ENCODE measurements at places on chromosomes 2 and 18.
A peak's percentile ranks its signal among the peaks of the same experiment; 100 is the strongest.

DNA sequence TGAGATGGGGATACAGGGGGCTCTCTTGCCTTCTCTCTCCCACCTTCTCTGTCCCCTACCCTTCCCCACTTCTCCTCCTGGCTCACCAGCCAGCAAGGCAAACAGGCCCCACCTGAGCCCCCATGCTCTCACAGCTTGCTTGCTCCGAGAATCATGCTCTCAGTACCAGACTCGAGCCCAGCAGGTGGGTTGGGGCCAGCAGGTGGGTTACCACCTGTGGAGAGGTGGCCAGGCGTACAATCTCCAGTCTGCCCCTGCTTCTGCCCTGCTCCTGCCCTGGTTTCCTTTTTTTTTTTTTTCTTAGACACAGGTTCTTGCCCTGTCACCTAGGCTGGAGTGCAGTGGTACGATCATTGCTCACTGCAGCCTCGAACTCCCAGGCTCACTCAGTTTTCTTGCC is 214.5 kb downstream of the SH3RF3 start:
- no peak for DNase-seq

- peak; percentile 39 for DNase-seq
These were observed 48.8 kb downstream of the MAP3K20 start for GRCh38 chr2:173124441-173124840.

DNA sequence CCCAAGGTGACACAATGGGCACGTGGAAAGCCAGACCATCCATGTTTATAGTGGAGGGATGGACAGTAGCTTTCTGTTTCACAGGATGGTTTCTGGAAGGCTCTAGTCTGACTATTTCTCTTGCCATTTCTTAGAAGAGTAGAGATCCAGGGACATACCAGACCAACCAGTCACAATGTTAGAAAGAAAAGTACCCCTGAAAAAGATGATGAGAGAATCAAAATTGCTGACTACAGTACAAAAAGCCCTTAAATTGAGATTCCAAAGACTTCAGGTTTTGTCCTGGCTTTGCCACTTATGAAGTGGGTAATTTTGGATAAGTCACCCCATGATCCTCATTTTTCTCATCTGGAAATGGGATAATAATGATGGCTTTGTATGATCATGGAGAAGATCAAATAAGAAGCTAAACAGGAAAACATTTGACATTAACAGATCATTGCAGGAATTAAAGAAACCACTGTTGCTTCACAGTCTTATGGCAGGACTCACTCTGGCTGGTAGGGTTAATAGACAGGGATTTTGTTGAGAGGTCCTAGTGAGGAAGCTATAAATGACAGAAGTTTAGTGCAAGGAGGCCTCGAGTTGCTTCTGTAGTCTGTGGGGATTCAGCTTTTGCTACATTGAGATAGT is 386.0 kb downstream of the IRS1 start:
- DNase-seq, result no peak

GRCh38 chr2:236761358-236761757 is 191.7 kb downstream of the ACKR3 start:
- no peak for DNase-seq

GRCh38 chr18:66635342-66635741 is 31.5 kb upstream of the CDH19 start:
- no peak for DNase-seq

GRCh38 chr2:172232708-172233396 is 130.2 kb upstream of the DLX2 start:
- DNase-seq, result no peak

DNA sequence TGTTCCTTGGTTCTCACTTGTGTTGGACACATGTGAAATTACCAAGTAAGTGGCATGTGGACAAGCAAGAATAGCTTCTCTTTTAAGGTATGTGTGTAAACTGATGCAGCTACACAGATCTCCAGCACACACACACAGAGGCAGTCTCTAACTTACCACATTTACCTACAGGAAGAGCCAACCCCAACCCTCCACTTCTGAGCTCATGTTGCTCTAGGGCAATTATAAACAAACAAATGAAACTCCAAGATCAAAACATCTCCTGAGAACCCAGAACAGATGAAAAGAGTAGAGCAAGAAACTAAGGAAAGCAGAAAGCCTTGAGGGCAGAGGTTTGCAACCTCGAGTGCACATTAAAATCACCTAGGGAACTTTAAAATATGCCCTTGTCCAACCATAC is 16.0 kb upstream of the TMEM37 start:
- DNase-seq, result no peak

GRCh38 chr18:33135951-33136660 is 304.4 kb downstream of the CCDC178 start:
- no peak for DNase-seq

DNA sequence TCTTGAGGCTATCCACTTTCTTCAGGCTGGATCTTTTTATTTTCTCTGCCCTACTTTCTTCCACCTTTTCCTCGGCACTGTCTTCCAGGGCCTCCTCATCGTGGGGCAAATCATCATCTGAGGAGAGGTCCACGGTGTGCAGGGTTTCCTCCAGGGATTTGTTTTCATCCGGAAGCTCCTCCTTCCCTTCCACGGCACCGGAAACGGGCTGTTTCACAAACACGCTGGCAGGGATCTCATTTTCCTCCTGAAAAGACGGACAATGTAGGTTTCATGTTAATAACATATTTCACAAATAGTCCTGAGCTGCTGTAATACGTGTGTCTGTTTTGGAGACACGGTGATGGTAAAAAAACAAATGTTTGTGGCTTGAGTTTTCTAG is 10.4 kb downstream of the CAVIN2 start:
- no peak for DNase-seq

- DNase-seq, result peak; percentile 19
These were observed 147.2 kb downstream of the DTNA start for GRCh38 chr18:34857320-34857719.

DNA sequence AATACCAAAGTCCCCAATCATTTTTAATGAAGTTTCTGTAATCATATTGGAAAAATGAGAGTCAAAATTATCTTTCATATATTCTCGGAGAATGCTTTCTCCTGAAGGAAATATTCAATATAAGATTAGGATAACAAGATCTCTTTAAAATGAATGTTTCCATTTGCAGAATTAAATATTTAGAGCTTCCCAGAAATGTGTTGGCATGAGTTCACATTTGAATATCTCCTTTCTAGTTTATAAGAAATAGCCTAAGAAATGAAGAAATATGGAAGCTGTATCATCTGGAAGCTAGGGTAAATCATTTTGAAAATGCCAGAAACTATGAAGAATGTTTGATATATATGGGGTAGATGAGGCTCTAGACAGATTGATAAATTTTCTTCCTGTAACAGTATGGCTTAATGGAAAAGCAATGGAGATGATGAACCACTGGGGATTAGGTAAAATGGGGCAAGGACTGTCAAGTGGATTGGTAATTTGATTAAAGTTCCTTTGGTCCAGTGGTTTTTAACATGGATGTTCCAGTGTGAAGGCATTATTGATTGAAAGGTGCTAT is 184.6 kb upstream of the ZNF804A start:
- no peak for DNase-seq

GRCh38 chr18:59561612-59562011 is 135.6 kb downstream of the CCBE1 start:
- no peak for DNase-seq

- DNase-seq, result no peak
These were observed 111.3 kb upstream of the REV1 start for GRCh38 chr2:99600981-99601651.

DNA sequence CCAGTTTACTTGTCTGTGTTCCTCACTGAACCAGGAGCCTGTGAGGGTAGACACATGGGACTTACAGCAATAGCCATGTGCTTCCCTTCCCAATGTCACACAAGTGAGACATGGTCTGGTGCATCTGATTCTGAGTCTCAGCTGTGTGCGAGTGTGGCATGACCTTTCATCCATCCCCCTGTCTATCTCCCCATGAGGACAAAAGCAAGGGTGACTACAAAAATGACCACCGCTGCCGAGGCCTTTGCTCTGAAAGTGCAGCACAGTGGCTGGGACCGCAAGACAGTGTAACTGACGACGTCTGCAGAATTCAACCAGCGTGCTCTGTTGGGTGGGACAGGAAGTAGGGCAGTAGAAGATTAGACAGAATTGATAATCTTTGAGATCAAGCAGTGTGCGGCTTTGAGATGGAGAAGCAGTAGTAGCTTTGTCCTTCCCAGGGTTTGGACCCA is 50.5 kb downstream of the RAB31 start:
- DNase-seq, result no peak

DNA sequence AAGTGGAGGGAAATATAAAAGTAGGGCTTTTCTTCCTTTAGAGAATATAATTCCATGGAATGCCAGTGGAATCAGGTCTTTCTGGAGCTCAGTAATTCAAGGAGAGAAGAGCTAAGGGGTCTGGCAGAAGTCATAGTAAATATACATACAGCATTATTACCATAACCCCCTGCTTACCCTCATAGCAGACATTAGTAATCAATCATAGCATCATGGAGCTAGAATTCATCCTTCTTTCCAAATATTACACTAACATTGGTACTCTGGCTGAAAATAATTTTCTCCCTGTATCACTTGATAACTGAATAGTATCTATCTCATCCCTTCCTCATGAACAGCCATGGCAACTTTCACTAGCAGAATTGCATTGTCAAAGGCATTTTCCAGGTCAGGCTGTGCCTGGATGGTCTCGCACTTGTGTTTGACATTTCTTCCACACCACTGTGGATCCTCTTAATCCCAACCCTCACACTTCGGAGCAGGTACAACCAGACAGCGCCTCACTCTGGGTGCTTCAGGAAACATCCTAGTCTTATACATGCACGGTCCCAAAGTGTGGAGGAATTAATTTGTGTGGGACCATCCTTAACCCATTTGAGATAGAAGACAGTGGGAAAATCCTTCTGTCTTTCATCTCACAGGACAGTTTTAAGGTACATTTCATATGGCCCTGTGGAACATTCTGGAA is 84.2 kb upstream of the SEC11C start:
- DNase-seq, result no peak

DNA sequence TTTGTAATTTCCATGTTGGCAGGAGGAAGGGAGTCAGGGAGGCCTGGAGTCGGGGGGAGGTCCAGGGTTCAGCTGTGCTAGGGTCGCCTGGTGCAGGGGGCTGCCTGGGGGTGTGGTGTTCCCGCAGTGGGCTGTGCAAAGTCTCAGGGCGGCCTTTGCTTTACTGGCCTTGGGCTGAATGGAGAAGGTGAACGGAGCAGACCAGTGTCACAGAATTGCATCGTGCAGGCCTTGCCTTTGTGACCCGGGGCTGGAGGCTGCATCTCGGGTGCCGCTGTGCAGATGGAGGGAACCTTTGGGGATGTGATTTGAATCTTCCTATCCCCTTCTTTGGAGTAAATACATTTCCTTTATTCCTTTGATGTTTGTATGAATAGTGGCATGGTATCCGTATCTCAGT is 8.8 kb downstream of the SNTG2 start:
- DNase-seq, result no peak

- DNase-seq, result no peak
These were observed 247.8 kb upstream of the HDAC4 start for GRCh38 chr2:239648607-239649006.

GRCh38 chr2:7612969-7613368 is 695.8 kb downstream of the RNF144A start:
- peak; percentile 45 for DNase-seq

GRCh38 chr2:85854166-85854509 is 34.7 kb downstream of the ST3GAL5 start:
- DNase-seq, result no peak

GRCh38 chr18:11944786-11945185 is 36.5 kb upstream of the IMPA2 start:
- no peak for DNase-seq

DNA sequence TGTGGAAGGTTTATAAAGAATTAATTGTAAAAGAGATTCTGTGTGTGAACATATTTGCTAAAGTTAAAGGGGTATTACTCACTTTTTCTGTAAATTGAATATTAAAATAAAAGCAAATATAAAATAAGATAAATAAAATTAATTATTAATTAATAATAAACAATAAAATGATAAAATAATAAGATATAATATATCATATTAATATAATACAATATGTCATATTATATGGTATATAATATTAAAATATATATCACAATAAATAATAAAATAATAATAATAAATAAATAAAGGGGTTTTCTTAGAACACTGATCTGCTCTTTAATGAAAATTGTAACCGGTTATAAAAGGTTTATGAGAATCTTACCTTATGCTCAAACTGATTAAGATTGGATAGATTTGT is 29.8 kb downstream of the TMEM200C start:
- DNase-seq, result no peak

GRCh38 chr2:66960161-66960560 is 437.0 kb upstream of the ETAA1 start:
- DNase-seq, result no peak

GRCh38 chr2:33116799-33117198 is 170.0 kb downstream of the LTBP1 start:
- DNase-seq, result no peak

- peak; percentile 20 for DNase-seq
These were observed 213.0 kb downstream of the SP3 start for GRCh38 chr2:173752152-173752551.

GRCh38 chr2:216574046-216574445 is 59.2 kb upstream of the IGFBP2 start:
- DNase-seq, result peak; percentile 95

GRCh38 chr2:138432971-138433370 is 68.6 kb upstream of the SPOPL start:
- peak; percentile 87 for DNase-seq

DNA sequence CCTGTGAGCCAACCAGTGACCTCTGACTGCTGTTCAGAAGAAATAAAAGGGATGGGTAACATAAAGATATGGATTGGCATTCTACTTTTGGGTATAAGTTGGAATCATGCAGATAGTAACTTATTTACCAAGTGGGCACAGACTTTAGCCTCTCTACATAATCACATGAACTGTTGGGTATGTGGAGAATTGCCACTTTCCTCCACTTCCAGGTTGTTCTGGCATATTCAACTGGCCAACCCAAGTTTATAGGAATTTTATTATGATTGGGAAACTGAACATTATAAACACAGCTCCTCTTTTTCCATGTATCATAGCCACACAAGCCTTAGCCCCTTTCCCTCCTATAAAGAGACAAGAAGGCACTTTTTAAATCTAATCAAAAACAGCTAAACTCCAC is 179.3 kb downstream of the RNF152 start:
- no peak for DNase-seq

GRCh38 chr2:240323601-240324291 is 111.7 kb upstream of the GPC1 start:
- no peak for DNase-seq

GRCh38 chr2:178152033-178152432 is 39.8 kb downstream of the RBM45 start:
- no peak for DNase-seq

DNA sequence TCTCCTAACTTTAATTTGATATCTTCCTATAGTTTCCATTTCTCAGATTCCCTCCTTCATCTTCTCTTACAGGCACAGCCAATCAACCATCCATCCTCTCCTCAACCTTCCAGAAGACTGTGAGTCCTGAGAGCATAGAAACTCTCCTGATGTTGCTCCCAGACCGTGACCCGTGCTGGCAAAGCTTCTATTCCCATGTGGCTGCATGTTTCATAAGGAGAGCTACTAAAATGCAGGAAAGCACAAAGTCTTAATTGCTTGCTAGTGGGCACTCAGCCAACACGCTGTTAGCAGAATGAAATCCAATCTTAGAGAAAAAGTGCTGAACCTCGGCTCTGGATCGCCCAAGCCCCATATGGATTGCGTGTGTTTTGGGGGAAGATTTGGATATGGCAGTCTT is 1244.7 kb upstream of the ZEB2 start:
- DNase-seq, result peak; percentile 51

GRCh38 chr2:238883421-238883901 is 35.6 kb downstream of the TWIST2 start:
- peak; percentile 69 for DNase-seq

Data from fibroblast of mammary gland (primary cell).